ENCODE measurements at places on chromosomes 5 and 9.

DNA sequence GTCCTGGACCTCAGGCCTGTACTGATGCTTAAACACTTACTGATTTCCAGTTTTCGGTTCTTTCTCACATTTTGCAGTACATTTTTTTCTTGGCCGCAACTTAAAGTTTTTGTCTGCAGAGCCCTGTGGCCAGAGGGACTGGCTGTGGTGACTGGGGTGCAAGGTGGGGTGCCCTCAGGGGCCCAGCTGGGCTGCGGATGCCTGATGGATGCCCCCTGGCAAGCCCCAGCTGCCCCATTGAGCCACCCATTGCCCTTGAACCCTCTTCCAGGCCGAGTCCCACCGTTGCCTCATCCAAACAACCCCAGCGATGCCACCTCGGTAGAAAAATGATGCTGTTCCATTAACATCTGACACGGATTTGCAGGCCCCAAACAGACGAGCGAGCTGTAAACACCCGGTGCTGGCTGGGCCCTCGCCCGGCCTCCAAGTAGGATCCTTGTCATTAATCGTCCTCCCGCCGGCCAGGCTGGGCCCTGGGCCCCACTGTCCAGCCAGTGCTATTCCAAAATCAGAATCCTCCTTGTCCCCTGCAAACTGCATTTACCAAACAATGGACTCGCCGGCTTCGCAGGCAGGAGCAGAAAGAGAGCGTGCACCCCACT, 107.9 kb downstream of the PHF2 start:
- DNase-seq = no peak

DNA sequence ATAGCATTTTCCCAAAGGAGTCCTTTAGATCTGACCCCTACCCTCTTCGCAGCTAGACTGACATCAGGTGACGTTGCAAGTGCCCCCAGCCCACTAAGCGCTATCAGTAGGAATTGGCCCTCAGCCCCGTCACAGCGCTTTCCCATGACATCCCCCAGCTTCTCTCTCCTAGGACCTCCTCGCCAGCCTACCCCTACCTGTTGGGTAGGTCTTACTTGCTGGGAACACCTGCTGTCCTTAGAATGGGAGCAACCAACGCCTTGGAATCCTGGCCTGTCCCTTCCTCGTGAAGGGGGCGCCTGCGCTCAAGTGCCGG, 584 bp upstream of the PIP5K1B start:
- DNase-seq = no peak

GRCh38 chr5:179969110-179969509, 61.4 kb upstream of the TBC1D9B start:
- no peak for DNase-seq

- no peak for DNase-seq
Observed at GRCh38 chr9:20593537-20593936, 28.8 kb downstream of the MLLT3 start.

DNA sequence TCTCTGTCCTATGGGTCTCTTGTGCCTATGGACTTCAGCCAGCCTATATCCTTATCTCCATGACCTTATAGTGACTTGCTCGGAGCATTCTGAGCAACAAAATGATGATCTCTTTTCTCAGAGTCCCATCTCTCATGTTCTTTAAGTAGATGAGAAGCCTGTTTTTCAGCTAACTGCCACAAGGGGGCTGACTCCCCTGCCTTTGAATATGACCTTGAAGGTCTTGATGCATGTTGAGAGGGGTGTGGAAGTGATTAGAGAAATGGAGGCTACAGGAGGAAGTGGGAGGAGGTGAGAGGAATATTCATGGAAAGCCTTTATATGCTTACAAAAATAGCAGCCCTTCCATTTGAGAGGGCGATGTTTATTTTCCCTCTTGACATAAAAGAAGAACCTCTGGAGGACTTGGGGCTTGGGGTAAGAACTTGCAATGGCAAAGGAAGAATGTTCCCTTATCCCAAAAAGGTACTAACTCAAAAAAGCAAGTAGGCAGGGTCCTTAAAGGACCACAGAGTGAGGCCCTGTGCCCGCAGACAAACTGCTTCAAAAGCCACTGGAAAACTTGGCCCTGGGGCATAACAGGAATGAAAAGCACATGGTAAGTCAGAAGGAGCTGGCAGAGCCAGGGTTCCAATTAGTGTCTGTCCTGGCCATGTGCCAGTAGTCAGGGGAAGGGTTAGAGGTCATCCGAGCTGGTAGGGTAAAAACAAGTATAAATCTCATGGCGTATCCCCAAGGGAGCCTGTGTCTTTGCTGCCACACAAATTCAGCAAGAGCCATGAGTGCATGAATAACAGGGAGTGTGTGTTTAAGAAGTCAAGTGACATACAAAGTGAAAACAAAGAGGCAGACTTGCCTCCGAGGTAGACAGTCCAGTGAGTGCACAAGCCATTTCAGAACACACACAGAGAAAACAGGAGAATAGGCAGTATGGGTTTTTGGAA, 39.1 kb downstream of the FGD3 start:
- no peak for DNase-seq

DNA sequence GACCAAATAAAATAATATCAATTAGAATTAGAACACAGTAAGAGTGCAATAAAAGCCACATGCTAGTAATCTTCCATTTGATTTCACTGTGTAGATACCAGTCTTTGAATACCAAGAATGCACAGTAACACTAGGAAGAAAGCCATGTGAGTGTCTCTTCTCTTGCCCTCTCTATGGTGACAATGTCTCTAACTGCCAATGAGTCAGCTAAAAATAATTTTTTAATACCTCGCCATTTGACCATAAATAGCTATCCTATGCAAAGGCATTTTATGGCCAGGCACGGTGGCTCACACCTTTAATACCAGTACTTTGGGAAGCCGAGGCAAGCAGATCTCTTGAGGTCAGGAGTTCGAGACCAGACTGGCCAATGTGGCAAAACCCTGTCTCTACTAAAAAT, 30.6 kb downstream of the EDIL3 start:
- no peak for DNase-seq

DNA sequence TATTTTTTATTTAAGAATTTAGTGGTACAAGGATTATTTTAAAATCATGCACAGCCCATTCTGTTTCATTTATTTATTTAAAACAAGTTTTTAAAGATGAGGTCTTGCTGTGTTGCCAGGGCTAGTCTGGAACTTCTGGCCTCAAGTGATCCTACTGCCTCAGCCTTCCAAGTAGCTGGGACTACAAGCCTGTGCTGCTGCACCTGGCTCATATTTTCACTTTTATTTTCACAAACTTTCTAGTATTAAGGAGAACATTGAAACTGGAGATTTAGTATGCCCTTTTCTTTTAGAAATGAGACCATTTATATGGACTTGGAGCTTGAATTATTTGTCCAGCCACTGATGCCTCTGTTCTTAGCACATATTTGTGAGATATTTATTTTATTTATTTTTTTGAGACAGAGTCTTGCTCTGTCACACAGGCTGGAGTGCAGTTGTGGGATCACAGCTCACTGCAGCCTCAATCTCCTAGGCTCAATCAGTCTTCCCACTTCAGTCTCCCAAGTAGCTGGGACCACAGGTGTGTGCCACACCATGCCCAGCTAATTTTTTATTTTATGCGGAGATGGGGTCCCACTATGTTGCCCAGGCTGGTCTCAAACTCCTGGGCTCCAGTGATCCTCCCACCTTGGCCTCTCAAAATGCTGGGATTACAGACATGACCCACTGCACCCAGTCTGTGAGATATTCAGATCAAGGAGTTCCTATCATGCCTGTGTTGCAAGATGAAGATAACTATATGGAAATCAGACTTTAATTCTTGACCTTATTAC, 7.4 kb downstream of the DMXL1 start:
- no peak for DNase-seq

DNA sequence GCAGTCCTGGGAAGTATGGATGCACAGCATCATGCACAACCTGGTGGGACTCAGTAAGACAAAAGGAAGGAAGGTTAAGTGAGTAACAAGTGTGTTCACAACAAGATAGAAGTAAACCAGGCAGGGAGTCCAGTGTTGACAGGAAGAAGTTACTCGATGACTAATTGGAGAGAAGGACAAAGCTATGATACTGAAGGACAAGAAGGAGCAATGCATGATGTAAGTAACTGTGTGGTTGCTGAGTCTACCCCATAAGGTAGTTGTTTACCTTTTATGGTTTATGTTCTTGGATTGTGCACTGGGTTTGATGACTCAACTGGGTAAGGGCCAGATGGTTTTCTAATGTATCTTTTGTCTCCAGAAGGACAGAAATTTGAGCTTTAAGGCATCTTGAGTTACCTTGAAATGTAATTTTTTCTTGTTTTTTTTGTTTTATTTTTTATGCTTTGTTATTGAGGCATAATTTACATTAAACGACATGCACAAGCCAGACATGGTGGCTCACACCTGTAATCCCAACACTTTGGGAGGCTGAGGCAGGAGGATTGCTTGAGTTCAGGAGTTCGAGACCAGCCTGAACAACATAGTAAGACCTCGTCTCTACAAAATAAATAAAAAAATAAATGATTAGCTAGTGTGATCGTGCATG, 89.2 kb upstream of the CAST start:
- DNase-seq = no peak

- no peak for DNase-seq
Observed at GRCh38 chr9:17846948-17847655, 268.2 kb downstream of the SH3GL2 start.

- no peak for DNase-seq
Observed at GRCh38 chr5:144248015-144248414, 77.3 kb downstream of the KCTD16 start.

GRCh38 chr5:141954194-141954593, 3.8 kb downstream of the PCDH12 start:
- DNase-seq = no peak

GRCh38 chr9:5575000-5575399, 53.9 kb upstream of the RIC1 start:
- no peak for DNase-seq

GRCh38 chr5:72837524-72838096, 21.1 kb downstream of the TNPO1 start:
- DNase-seq = no peak

- no peak for DNase-seq
Observed at GRCh38 chr5:180006141-180006540, 65.4 kb downstream of the RNF130 start.

DNA sequence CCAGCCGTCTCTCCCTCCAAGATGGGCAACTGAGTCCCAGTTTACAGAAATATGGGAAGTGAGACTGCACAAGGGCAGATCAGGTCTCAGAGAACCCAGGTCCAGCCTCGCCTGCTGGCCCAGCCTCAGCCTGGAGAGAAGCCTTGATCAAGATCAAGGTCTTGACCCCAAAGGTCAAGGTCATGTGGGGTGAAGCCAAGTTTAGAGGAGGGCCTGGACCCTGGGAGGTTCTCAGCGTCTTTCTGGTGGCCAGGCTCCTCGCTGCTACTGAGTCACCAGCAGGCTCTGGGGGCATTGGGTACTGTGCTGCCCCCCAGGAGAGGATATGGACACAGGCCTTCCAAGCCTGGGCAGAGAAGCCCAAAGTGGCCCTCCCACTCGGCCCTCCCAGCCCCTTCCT, 8.8 kb downstream of the IPPK start:
- no peak for DNase-seq

GRCh38 chr5:97135868-97136267, 6.5 kb downstream of the LIX1 start:
- no peak for DNase-seq

DNA sequence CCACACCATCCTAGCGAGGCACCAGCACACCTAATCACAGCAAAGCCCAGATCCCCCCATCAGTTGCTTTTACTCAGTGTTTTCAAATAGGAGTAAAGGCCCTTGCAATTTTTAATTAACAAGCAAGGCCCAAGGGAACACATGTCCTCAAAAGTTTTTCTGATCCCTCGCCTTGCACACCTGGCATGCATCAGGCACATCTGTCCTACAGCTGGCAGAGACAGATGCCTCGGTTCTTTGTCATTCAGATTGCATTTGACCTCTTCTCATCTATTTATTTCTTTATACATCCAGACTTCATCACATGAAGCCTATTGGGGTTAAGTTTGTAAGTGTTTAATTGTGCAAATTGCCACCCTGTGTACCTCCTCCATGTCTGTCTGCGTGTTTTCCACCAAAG, 241.4 kb downstream of the MARCHF11 start:
- DNase-seq = no peak

DNA sequence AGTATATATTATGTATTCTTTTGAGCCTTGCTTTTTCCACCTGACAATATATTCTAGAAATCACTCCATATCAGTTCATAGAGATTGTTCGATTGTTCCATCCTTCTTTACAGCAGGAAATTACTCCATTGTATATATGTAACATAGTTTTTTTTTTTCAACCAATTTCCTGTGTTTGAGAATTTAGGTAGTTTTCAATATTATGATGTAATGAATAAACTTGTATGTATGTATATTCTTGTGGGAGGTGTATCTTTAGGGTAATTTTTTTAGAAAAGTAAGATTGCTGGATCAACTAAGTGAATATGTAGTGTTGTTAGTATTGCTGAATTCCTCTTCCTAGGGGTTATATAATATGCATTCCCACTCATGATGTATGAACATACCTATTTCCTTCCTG, 165.9 kb upstream of the PITX1 start:
- DNase-seq = no peak

GRCh38 chr5:133916914-133917313, 51.5 kb downstream of the C5orf15 start:
- DNase-seq = no peak

GRCh38 chr5:128014578-128014977, 69.0 kb upstream of the SLC12A2 start:
- no peak for DNase-seq

- no peak for DNase-seq
Observed at GRCh38 chr5:22391956-22392355, 461.2 kb downstream of the CDH12 start.

- DNase-seq = no peak
Observed at GRCh38 chr9:17669206-17669605, 90.3 kb downstream of the SH3GL2 start.

DNA sequence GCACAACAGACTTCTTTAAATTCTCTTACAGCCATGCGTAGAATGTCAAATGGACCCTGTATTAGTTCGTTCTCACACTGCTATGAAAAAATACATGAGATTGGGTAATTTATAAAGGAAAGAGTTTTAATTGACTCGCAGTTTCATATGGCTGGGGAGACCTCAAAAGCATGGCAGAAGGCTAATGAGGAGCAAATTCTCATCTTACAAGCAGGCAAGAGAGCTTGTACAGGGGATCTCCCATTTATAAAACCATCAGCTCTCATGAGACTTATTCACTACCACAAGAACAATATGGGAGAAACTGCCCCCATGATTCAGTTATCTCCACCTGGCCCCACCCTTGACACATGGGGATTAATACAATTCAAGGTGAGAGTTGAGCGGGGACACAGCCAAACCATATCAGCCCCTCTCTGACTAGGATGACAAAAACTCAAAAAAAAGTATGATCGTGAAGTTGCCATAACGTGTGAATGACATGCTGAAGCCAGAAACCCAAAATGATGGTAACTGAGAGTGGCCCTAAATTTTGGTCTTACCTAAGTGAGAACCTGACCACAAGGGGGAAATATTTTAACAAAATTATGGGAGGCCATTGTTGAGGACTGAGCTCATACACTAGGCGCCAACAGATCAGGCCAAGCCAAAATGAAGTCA, 17.5 kb upstream of the TEX10 start:
- DNase-seq = no peak

GRCh38 chr9:128550226-128550625, 2.2 kb upstream of the SPTAN1 start:
- no peak for DNase-seq

GRCh38 chr9:91766315-91767069, 183.5 kb downstream of the ROR2 start:
- no peak for DNase-seq

Data from DMS79 (cell line).